M059J (cell line): ENCODE measurements at places on chromosomes 1 and 21. TPM values are rescaled to one million over a fixed set of nuclear protein-coding genes. Genes with fewer than 3 reads are reported as not detected.

GRCh38 chr1:156232201-156232894 is 9.6 kb upstream of the BGLAP start:
- no peak for DNase-seq

DNA sequence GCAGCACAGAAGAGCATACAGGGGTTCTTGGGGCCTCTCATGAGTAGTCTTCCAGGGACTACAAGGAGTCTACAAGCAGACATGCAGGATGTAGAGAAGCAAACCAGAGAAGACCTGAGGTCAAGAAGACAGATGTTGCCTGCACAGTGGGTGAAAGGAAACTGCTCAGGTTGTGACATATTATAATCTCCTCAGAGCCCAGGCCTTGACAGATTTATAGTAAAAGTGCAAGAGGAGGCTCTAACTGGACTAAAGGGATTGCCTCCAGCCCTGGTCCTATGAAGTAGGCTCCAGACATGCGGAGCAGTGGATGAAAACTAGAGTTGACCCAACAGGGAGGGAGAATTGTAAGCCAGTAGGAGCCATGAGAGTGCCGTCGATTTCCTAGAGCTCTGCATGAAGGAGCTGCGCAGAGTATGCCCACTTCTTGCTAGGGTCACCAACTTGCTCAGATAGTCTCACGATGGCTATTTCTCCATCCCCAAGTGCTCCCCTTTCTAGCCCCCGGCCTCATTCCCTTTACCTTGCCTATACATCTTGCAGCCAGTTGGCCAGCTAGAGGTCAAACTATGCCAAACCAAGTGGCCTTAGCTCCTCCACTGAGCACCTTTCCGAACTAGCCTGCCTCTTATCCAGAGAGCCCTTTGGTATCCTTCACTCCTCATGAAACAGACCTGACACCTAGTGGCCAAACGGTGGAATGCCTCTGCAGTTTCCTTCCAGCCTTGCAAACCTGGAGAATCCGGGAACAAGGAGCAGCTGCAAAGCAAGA is 36.2 kb upstream of the IPO9 start:
- peak; percentile 90 for DNase-seq

DNA sequence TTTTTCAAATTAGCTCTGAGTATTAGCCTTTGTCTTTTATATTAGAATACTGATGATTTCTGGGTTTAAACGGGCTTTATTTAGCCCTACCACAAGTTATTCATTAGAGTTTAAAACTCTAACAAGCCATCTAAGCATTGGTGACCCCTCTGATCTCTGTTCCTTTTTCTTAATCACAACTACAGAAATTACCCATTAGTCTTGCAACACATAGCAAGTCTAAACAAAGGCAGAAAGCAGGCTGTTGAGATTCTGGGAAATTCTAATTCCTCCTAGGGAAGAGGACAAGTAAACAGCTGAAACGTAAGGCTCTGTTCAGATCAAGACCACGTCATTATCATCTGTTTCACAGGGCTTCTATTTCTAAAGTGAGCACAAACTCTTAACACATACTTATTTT is 491.2 kb upstream of the ZRANB2 start:
- no peak for DNase-seq

GRCh38 chr1:2606881-2607621 is 20.5 kb downstream of the PRXL2B start:
- DNase-seq: no peak

DNA sequence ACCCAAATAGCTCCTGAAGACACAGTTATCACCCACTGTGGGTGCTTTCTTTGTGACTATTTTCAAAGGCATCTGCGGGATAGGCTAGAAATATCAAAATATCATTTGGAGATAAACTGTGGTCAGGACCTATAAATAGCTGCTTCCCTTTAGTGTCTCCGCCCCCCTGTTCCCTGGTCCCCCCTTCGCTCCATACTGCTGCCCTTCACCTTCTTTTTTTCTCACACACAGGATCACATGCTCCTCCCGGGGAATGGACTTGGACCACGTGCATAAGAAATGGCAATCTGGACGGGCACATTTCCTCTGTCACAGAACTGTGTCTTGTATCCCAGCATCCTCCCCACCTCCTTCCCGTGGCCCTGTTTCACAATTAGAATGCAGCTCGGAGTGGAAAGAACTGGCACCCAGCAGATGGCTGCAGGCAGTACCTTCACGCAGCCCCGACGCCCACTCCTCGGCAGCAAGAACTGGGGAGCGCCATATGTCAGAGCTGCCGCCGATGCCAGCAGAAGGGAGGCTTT is 68.8 kb upstream of the SSX2IP start:
- DNase-seq: peak; percentile 40

- DNase-seq: peak; percentile 95
Observed at GRCh38 chr1:78649628-78650027, at the start of gene IFI44. TSS of gene IFI44 (plus strand) at chr1:78649831. CDS start at chr1:78650196, 365 bp downstream.

DNA sequence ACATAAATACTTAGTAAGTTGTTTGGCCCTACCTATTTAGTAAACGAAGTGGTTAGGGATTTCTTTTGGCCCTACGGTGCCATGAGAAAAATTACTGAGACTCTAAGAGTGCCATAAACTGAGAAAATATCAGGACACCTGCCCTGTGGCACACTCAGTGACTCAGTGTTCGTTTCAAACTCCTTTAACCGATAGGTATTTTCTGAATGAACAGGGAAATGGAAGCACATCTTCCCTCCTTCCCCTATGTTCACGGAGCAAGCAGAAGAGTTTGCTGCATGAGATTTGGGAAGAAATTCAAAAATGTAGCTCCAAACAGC is 134.2 kb downstream of the KAZN start:
- no peak for DNase-seq

GRCh38 chr1:201705389-201705788 is 123.6 kb upstream of the IPO9 start:
- DNase-seq: no peak

- peak; percentile 30 for DNase-seq
Observed at GRCh38 chr1:235077571-235078479, 50.8 kb downstream of the TOMM20 start.

GRCh38 chr1:217712925-217713597 is 81.9 kb downstream of the SPATA17 start:
- DNase-seq: peak; percentile 32

GRCh38 chr1:117780687-117781475 is 148.5 kb downstream of the GDAP2 start:
- DNase-seq: no peak

- peak; percentile 34 for DNase-seq
Observed at GRCh38 chr1:27632387-27633297, 2.3 kb downstream of the FGR start.

DNA sequence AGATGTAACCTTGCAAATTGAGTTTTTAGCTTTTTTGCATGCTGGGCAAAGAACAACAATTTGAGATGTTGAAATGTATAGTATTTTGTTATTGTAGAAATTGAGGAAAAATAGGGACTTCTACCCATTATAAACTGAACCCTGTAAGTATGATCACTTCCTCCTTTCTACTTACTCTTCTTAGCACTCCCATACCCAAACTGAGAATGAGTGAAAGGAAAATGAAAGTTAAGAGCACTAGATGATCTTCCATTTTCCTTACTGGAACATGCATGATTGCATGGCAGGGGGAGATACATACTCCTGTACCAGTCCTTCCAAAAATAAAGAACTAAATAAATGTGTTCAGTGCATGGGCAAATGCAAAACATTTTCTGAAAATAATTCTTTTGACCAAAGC is 107.4 kb upstream of the KIAA1614 start:
- no peak for DNase-seq

GRCh38 chr1:238476841-238477240 is 586.1 kb upstream of the ZP4 start:
- DNase-seq: no peak

DNA sequence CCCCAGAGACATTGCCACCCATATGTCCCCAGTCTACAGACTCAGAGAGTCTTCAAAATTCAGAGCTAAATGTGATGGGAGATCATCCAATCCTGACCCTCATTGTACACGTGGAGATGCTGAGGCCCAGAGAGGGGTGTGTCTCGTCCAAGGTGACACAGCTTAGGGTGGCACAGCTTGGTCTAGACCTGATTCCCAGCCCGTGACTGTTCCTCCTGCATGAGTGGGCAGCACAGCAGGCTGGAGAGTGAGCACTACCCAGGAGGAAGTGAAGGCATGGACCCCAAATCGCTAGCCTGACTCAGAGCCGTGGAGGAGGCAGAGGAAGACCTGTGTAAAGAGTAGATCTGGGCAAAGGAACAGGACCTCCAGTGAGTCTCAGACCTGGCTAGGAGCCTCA is 16.4 kb downstream of the S100A7 start:
- no peak for DNase-seq

- DNase-seq: no peak
Observed at GRCh38 chr1:14875524-14876509, 277.3 kb downstream of the KAZN start.

GRCh38 chr1:236657398-236657797 is 28.9 kb upstream of the ACTN2 start:
- no peak for DNase-seq

DNA sequence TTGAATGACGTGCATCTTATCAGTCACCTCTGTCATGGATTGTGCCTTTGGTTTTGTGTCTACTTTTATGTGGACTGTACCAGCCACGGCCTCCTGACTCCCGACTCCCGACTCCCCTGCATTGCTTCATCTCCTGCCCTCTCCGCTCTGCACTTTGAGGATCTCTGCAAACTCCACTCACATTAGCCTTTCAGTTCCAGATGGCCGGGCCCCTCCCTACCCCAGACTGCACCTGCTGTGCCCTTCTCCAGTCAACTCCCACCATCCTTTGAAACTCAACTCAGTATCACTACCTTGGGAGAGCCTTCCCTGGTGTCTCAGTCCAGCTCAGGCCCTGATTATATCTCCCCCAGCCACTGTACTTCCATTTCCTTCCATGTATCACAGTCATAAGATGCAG is 71.4 kb downstream of the MDM4 start:
- no peak for DNase-seq

- peak; percentile 26 for DNase-seq
Observed at GRCh38 chr1:226195144-226195543, 8.6 kb upstream of the ACBD3 start.

- no peak for DNase-seq
Observed at GRCh38 chr1:54362881-54363340, 43.3 kb downstream of the SSBP3 start.

DNA sequence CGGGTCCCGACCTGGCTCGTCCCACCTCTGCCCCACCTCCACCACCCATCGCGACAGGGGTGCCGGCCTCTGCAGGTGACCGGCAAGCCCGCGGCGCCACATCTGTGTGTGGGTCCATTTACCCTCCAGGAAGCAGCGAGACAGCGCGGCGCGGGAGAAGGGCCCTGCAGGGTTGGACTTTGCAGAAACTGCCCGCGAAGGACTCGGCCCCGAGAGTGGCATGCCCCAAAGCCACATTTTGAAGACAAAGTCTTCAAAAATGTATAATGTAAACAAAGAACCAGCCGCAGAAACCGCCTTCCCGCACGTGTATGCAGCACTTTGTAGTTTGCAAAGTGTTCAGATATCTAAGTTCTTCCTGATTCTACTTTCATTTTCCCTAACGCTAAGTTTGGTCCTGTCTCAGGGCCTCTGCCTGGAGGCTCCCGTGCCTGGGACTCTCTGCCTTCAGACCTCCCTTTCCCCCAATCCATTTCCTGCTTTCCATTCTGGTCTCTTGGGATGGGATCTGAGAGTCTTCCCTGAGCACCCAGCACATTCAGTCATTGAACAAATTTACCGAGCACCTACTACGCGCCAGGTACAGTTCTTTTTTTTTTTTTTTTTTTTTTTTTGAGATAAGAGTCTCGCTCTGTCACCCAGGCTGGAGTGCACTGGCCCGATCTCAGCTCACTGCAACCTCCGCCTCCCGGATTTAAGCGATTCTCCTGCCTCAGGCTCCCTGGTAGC is 524 bp upstream of the TMCO4 start:
- peak; percentile 95 for DNase-seq

Gene SPATA1
- 0.30 TPM in 1 of 2 replicates, not detected in the other for total RNA-seq

Gene RPS6KA1
- 24.8 and 34.2 TPM in 2 replicates for total RNA-seq

Gene C1QC
- total RNA-seq: not detected in 2 replicates

Gene CYP4X1
- not detected in 2 replicates for total RNA-seq

Gene CFAP57
- 0.67 TPM in 1 of 2 replicates, not detected in the other for total RNA-seq

Gene CDCA8
- total RNA-seq: 36.8 and 38.4 TPM in 2 replicates

Gene CLCA2
- 0.15 and 0.30 TPM in 2 replicates for total RNA-seq

Gene SEMA6C
- total RNA-seq: 0.12 and 0.79 TPM in 2 replicates

Gene LRRC42
- 53.0 and 59.3 TPM in 2 replicates for total RNA-seq
